ENCODE measurements at places on chromosomes 2 and 18. TPM values are rescaled to one million over a fixed set of nuclear protein-coding genes. Genes with fewer than 3 reads are reported as not detected.

GRCh38 chr18:22517356-22517755, 99.6 kb upstream of the CTAGE1 start:
- DNase-seq: no peak

DNA sequence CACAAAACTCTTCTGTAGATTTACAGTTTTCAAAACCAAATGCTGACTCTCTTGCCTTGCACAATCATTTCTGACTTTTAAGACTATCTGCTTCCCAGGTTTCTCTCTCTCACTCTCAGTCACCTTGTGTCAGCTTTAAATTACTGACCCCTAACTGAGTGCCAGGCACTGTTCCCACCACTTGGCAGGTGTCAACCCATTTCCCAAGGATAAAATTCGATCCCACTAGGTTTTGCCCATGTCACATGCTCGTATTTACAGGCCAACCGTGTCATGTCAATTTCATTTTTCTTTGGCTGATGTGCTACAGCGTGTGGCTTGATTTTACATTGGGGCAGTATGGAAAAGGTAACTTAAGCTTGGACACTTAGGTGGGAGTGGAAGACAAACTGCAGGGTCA, 26.1 kb upstream of the LMAN1 start:
- no peak for DNase-seq

- peak; percentile 24 for DNase-seq
These were observed 81.9 kb upstream of the MYCN start for GRCh38 chr2:15858466-15858865.

DNA sequence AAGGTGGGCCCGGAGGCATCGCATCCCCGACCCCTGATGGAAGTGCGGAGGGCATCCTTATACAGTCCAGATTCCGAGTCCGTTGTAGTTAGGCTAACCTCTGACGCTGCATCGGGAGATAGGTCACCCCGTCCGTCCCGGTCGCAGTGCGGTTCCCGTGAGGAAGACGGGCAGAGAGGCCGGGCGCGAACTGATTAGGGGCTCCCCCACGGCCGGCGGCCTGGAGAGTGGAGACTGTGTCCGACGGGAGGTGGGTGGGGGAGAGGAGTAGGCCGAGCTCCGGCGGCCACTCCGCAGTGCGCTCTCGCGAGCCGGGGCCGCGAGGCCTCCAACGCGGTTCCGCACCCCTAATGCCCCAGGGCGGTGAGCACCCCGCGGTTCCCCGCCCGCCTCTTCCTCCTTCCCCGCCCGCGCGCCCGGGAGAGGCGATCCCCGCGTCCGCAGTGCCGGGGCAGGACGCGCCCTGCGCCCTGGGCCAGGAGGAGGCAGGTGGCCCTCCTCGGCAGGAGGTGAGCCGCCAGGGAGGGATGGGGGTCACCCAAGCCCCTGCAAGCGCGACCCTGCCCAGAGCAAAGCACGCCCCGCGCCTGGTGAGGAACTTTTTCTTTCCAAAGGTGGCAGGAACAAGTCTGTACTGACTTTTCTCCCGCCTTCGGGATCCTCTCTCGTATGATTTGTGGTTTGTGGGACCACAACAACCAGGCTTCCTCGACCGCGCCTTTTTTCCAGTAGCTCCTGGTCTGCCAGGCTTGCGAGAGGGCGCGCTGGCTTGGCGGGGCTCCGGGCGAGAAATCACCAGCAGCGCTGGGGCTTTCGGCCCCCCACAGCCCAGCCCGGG, 1.4 kb upstream of the SP5 start:
- peak; percentile 22 for DNase-seq

DNA sequence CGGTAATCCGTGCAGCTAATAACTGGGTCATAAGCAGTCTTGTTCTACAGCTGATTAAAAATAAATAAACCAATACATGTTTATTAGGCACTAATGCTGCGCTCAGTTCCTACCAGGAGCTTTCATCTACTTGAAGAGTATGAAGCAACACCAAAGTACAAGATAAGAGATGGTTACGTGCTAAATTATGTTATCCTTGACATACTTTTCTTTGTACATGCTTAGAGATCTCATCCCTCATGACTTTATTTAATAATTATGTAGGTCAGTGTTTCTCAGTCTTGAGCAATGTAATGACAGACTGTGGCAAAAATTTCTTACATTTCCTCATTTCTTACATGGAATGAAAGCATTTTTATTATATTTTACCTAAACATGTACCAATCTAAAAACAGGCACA, 54.6 kb upstream of the COBLL1 start:
- DNase-seq: no peak

Gene MGAT4A
- 8.3 TPM for polyA plus RNA-seq

All from brain (organoid and tissue), 16 donors.